GF-D8 (cell line): ENCODE measurements at places on chromosomes 3 and 15.
A peak's percentile ranks its signal among the peaks of the same experiment; 100 is the strongest.

DNA sequence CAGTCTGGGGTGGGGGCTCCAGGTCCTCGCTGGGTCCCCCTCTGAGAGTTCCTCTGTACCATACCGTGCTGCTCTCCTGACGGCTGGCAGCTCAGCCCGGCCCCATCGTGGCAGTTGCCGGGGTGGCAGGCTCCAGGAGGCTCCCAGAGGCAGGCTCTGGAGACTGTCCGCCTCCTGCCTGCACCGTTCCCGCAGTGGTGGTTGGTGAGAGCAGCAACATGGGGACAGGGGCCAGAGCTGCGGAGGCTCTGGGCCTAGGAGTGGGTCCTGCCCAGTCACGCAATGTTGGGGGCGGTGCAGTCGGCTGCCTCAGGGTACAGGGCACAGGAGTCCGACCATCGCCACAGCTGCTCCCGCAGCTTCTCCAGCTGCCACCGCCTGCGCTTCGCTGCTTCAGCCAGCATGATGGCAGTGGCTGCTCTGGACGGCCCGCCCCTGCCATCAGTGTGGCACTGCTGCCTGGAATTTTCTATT lies 492.7 kb downstream of the AGBL1 start:
- DNase-seq: no peak

DNA sequence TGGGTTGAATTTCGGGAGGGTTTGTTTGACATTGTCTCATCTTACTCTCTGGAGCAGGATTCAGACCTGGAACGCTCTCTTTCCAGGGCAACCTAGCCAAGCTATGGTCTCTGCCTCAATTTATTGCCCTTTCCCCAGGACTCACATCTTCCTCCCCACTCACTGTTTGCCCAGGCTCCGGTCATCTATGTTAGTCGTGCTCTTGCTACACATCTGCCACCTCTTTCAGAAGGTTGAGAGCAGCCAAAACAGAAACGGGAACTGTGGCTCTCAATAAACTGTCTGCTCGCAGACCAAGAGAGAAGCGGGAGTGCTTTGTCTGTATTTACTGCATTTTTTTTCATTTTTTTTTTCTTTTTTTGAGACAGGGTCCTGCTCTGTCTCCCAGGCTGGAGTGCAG lies 81.6 kb downstream of the ST6GAL1 start:
- DNase-seq: no peak

- peak; percentile 28 for DNase-seq
Measured at GRCh38 chr15:85534031-85534430, 153.6 kb downstream of the AKAP13 start.

DNA sequence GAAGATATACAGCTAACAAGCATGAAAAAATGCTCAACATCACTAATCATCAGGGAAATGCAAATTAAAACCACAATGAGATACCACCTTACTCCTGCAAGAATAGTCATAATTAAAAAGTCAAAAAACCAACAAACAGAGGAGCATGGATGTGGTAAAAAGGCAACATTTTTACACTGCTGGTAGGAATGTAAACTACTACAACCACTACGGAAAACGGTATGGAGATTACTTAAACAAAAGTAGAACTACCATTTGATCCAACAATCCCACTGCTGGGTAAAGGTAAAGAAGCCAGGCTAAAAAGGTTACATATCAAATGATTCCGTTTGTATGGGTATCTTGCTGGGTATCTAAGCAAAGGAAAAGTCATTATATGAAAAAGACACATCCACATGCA lies 53.8 kb downstream of the STAG1 start:
- DNase-seq: no peak

DNA sequence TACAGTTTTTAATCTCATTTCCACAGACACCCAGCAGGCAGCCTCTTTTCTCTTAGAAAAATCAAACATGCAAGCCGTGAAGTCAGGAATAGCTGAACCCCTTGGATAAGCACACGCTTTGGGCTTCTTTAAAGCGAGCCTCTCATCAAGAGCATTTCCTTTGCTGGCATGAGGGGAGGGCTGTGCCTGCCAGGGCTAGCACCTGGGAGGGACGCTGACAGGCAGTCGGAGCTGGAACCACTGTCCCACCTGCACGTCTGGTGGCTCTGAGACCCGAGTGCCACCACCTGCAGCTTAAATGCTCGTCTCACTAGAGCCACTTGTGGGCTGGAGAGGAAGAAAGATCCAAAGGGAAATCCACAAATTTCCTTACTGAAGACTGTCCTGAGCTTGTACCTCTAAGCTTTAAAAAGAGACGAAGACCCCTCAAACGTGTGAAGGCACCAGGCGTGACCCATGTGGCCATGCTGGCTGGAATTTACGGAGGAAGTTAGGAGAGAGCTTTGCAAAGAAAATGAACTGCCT lies 9.4 kb downstream of the MAP6D1 start:
- DNase-seq: no peak

GRCh38 chr3:42118762-42119361 lies 27.7 kb downstream of the TRAK1 start:
- peak; percentile 28 for DNase-seq

- no peak for DNase-seq
Measured at GRCh38 chr15:51973775-51974174, 2.2 kb upstream of the LEO1 start.

- no peak for DNase-seq
Measured at GRCh38 chr3:101898752-101899169, 49.4 kb downstream of the NFKBIZ start.

DNA sequence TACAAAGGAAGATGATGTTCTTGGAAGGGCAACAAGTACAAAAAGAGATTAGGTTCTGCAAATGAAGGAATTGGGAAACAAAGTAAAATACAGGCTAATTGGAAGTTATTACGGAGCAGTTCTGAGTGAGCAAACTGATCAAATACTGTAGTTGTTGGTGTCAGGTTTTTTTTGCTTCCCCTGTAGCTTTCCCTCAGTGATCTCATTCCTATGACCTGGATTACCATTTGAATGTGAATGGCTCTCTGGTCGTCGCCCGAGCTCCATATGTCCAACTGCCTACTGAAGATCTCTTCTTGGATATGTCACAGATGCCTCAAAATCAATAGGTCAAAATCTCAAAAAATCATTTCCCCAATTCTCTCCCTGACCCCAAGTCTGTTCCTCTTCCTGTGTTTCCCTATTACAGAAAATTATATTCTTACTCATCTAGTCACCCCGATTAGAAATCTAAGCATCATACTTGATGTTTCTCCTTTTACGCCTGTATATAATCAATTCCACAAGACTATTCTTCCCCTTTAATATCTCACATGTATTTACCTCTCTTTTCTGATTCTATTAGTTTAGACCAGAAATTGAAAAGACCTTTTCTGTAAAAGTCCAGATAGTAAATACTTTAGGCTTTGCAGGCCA lies 29.0 kb downstream of the GOLM2 start:
- DNase-seq: no peak

- DNase-seq: no peak
Measured at GRCh38 chr3:182261041-182261440, 532.3 kb upstream of the ATP11B start.

DNA sequence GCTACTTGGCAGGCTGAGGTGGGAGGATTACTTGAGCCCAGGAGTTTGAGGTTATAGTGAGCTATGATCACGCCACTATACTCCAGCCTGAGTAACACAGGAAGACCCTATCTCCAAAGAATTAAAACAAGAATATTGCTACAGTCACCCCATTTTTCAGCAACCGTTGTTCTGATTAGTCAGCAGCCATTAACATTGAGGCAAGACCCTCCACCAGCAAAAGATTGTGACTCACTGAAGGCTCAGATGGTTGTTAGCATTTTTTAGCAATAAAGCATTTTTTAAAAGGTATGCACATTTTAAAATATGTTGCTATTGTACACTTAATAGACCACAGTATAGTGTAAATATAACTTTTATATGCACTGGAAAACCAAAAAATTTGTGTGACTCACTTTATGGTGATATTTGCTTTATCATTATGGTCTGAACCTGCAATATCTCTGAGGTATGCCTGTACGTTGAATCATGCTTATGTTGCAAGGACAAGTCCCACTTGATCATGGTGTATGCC lies 492.6 kb downstream of the SQOR start:
- DNase-seq: no peak

DNA sequence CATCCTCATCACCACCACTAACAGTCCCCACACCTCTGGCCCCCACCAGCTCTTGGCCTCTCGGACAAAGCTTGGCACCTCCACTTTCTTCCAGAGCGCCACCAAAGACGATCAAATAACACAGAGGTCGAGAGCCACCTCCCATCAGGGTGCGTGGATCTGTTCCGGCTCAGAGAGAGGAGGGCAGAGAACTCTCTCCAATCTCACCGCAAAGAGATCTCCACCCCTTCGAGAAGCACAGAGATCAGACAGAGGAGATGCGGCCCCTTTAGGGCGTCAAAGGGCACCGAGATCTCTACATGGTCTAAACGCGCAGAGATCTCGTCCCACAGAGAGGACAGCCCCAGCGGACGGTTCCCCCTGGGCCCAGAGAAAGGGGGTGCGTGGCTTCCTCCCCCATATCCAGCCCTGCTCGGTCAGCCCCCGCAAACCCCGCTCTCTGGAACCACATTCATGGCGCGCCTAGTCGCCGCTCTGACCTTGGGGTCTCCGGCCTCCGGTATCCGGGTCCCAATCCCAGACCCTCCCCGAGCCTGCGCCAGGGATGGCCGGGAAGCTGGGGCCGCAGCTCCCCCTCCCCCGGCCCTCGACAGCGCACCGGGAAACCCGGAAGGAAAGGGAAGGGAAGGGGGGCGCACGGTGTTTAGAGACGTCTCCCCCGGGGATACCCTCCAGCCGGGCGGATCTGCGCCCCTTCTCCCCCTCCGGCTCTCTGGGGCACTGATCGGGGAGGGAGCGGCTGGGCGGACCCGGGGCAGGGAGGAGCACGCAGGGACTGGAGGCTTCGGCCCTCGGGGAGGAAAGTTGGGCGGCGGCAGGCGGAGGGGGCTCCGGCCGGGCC lies 608 bp downstream of the SCN5A start:
- no peak for DNase-seq

GRCh38 chr3:42608581-42608980 lies 8.1 kb downstream of the NKTR start:
- no peak for DNase-seq

GRCh38 chr15:99683000-99683670 lies 50.1 kb downstream of the LYSMD4 start:
- DNase-seq: no peak

DNA sequence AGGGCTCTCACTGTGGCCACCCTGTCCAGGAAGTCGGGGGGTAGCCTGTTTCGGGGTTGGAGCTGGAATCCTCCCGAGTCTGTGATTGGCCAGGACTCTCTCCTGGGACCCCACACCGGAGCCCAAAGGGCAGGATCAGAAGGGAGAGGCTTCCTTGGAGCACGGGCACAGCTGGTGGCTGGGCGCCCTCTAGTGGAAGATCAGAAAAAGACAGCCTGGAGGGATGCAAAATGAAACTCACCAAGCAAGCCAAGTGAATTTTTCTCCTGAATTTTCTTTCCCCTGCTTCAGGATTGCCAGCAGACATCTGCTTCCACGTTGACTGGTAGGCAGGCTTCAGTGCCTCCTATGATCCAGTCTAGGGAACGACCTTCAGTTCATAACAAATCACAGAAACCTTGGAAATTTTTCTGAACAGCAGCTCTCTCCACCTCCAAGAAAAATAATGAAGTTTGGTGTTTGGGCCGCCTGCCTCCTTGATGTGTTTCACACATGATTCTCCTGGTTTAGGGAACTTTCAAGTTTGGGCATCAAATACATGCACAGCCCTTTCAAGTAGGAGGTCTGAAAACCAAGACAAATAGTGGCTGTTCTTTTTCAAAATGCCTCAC lies 224.6 kb downstream of the VPS13C start:
- no peak for DNase-seq

- no peak for DNase-seq
Measured at GRCh38 chr3:157479464-157480243, 23.6 kb downstream of the VEPH1 start.

GRCh38 chr3:143298380-143298779 lies 178.8 kb downstream of the CHST2 start:
- no peak for DNase-seq

GRCh38 chr3:77328690-77329089 lies 288.8 kb downstream of the ROBO2 start:
- DNase-seq: no peak

DNA sequence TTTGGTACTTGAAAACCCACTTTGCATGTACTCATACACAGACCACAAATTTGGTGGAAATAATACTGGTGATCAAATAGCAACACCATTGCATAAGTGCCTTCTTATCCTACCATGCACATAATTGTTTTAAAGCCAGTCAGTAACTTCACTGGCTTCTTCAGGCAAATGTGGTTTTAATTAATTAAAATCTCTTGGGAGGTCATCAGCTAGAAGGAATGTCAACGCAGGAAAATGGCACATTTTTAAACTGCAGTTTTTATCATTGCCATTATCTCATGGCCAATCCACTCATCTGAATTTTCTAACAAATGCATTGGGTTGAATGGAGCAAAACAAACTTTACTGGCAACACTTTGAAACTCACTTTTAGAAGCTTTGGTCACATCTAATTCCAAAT lies 105.7 kb upstream of the ZPLD1 start:
- DNase-seq: no peak

- DNase-seq: no peak
Measured at GRCh38 chr3:4756855-4757574, 222.2 kb upstream of the BHLHE40 start.

DNA sequence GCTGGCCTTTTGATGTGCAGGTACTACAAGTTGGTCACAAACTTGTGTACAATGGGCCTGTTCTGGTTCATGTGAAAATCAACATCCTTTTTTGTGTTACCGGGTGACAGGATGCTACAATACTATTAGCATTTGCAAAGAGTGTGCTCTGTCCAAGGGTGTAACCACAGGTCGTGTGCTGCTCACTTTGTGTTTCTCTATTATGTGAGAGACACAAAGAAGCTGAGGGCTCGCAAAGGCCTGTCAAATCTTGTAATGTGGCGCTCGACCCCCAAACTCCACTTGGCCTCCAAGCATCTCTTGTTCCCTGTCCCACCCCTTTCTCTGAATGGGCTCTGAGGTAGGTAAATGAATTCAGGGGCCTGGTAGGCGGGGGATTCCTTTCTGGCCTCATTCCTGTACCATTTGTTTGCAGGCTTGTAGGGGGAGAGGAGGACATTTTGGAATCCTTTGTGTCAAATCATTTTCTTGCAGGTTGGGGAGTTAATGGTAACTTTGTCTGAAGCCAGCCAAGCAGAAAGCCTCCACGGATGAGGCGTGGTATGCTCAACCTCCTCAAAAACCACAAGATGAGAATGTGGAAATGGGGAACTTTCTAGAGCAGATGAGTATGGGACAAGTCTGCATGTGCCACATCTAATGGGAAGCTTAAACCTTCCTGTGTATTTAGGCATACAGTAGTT lies 109.1 kb downstream of the OPA1 start:
- DNase-seq: peak; percentile 63

- no peak for DNase-seq
Measured at GRCh38 chr3:17505856-17506255, 236.6 kb downstream of the TBC1D5 start.

DNA sequence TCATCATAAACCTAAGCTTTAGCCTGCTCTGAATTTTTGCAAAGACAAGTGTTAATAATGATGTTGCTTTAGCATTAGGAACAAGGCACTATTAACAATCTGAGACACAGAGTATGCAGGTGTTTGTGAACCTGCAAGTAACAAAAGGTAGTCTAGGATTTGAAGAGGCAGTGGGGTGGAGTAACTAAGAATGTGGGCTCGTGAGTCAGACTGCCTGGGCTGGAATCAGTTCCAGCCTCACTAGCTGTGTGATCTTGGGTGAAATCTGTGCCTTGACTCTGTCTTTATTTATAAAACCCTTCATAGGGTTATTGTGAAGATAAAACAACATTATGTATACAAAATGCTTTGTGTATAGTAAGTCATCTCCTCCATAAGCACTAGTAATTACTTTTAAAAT lies 610.6 kb upstream of the CFAP20DC start:
- DNase-seq: no peak
